Brain (organoid and tissue), 16 donors: ENCODE measurements at places on chromosomes 7 and 10.

DNA sequence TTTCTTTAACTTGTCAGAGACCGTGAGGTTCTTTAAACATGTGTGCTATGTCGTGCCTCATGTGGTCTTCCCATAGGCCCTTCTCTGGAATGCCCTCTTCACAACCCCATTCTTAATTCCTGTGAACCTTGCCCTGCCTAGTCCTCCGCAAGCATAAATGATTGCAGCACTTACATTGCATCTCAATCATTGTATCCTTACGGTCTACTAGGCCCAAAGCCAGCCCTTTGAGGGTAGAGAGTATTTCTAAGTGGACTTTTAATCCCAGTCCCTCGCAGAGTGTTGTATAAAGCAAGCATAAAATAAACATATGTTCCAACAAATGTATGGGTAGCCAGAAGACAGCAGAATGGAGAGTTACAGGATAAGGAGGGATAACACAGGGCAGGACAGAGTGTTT, 92.1 kb upstream of the FAM133B start:
- DNase-seq: no peak

GRCh38 chr7:43537765-43538403, 45.0 kb upstream of the STK17A start:
- no peak for DNase-seq

GRCh38 chr7:116224492-116225098, 14.3 kb downstream of the TES start:
- DNase-seq: no peak

DNA sequence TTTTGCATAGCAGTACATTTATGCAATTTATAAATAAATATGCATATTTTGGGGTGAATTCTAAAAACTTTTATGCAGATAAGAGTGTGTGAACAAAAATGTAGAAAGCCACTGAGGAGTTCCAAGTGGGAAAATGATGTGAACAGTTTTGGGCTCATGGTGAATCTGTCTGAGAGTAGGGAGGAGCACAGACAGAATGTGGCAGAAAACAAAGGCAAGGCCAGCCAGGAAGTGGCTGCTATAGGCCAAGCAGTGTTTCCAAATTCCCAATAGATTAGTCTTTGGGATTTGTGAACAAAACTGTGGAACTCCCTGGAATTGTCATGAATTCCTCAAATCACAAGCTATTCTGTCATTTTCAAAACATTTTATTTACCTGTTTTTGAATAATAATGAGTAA, 73.6 kb upstream of the AMPH start:
- no peak for DNase-seq

GRCh38 chr7:34486371-34486770, 171.6 kb upstream of the NPSR1 start:
- peak; percentile 91 for DNase-seq

- no peak for DNase-seq
These were observed 1.8 kb downstream of the LRRC17 start for GRCh38 chr7:102914585-102914984.

- DNase-seq: peak; percentile 91
These were observed 61.0 kb upstream of the NFE2L3 start for GRCh38 chr7:26090927-26091519.

DNA sequence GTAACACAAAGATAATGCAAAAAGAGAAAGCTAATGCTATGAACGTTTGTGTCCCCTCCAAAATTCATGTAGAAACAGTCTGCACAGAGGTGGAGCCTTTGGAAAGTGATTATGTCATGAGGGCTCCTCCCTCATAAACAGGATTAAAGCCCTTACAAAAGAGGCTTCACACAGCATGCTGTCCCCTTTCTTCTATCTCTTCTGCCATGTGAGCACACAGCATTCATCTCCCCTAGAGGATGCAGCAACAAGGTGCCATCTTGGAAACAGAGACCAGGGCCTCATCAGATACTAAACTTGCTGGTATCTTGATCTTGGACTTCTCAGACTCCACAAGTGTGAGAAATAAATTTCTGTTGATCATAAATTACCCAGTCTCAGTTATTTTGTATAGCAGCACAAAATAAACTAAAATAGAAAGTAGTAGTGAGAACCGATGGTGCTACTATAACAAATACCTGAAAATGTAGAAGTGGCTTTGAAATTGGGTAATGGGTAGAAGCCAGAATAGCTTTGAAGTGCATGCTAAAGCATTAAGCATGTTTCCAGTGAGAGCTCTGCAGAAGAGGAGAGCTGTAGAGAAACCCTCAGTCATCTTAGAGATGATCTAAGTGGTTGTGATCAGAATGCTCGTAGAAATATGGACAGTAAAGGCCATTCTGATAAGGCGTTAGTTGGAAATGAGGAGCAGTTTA, 108.7 kb downstream of the DNAJC1 start:
- DNase-seq: no peak

DNA sequence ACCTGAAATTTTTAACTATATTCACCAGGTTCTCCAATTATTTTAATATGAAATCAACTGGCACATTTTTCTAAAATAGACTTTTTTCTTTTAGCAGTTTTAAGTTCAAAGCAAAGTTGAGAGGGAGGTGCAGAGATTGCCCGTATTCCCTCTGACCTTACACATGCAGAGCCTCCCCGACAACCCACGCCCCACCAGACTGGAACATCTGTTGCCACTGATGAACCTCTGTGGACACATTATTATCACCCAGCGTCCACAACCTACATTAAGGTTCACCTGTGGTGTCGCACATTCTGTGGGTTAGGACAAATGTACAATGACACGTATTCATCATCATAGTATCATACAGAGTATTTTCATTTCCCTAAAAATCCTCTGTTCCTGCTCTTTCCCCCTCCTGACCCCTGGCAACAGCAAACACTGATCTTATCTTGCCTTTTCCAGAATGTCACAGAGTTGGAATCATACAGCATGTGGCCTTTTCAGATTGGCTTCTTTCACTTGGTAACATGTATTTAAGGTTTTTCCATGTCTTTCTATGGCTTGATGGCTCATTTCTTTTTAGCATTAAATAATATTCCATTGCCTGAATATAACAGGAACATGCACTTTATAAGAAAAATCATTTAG, 37.1 kb downstream of the COBL start:
- no peak for DNase-seq

- DNase-seq: no peak
These were observed 148.4 kb upstream of the HDAC9 start for GRCh38 chr7:18347170-18347569.
